Right lobe of liver (tissue), 6 donors: ENCODE measurements at places on chromosomes 1 and 21. TPM values are rescaled to one million over a fixed set of nuclear protein-coding genes. Genes with fewer than 3 reads are reported as not detected.

DNA sequence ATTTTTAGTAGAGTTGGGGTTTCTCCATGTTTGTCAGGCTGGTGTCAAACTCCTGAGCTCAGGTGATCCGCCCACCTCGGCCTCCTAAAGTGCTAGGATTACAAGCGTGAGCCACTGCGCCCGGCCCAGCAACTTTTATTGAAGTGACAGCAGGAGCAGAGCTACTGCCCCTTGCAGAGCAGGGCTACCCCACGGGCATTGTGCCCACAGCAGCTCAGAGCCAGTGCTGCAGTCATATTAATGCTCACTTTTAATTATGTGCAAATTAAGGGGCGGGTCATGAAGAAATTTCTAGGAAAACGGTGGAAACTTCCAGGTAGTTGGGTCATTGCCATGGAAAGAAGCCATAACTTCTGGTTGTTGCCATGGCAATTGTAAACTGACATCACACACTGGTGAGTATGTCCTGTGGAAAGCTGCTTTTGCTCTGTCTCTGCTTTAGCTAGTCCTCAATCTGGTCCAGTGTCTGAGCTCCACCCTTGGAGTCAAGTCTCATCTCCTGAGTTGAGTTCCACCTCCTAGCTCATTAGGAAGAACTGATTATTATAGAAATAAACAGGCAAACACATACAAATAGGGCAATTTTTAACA is 127.3 kb upstream of the ADGRL4 start:
- no peak for DNase-seq

GRCh38 chr21:40847951-40848350 is 993 bp upstream of the DSCAM start:
- no peak for DNase-seq

DNA sequence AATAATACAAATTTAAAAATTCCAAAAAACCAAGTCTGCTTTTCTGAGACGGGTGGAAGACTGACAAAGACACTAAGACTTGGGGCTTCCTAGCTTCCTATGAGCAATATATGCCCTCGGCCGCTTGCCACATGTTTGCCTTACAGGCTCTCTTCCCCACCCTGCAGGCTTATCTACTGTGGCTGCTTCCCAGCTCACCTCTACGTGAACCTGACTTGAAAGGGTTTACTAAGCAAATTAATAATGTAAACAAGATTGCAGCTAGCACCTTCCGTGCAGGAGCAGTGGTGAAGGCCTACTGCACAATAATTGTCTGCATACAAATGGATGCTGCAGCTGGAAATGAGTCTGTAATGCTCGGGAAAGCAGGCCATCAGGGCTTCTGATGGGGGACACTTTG is 152.9 kb upstream of the DAB1 start:
- no peak for DNase-seq

The GUCA2B gene
- total RNA-seq, result 2.9 TPM

DNA sequence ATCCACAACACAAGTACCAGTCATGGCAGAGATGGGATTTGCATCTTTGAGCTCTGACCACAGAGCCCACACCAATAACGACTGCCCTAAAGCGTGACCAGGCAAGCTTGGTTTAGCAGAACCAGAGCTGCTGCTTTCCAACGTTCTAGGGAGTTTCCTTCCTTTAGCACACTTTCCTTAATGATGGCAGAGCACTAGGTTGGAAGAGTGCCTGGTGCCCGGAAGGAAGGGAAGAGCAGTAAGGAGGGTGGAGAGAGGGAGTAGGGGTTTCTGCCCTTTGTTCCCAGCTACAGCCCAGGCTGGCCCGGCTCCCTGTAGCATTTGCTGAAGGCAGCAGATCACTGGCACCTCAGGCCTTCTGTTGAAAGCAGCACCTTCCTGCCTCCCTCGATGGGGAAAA is 6.1 kb upstream of the EVA1C start:
- DNase-seq, result peak; percentile 41

The AVPR1B gene
- total RNA-seq, result not detected

DNA sequence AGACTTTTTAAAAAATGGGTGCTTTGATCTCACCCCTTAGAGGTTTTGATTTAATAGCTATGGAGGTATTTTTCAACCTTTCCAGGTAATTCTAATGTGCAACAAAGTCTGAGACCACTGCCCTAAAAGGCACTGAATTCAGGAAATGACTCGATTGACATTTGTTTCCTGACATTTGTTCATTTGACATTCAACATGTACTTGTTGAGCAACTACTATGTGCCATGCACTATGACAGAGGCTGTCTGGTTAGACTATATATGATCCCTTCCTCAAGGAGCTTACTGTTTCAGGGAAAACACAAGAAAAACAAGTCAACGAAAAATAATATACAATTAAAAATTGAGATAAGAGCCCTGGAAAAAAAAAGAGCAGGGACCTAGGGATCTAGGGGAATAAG is 25.6 kb upstream of the AVPR1B start:
- DNase-seq, result no peak

- no peak for DNase-seq
These were observed 19.8 kb downstream of the OLFML2B start for GRCh38 chr1:162003830-162004215.

The C1orf141 gene
- not detected for total RNA-seq

DNA sequence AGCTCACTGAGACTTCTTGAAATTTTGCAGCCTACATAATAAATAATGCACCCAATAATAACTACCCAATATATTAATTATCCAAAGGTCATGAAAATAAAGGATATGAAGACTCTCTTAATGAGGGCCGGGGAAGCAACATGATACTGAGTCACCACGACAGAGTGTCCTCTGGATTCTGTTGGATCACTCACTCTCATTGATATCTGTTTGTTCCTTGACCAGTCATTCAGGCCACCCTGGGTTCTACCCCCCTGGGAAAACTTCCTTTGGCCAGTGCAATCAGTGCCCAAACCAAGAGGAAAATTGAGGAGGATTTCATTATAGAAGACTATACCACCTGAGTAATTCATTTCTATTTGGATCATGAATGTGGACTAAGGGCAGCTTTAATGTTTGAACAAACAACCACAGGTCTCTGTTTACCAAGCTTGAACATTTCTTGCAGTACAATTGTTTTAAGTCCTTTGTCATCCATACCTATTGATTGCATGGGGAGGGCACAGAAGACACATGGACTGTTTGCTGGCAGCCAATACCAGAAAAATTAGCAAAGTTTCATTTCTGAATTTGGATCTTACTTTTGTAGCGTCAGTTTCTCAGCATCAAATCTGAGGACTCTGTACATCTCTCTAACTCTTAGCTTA is 137.2 kb upstream of the FGGY start:
- no peak for DNase-seq

DNA sequence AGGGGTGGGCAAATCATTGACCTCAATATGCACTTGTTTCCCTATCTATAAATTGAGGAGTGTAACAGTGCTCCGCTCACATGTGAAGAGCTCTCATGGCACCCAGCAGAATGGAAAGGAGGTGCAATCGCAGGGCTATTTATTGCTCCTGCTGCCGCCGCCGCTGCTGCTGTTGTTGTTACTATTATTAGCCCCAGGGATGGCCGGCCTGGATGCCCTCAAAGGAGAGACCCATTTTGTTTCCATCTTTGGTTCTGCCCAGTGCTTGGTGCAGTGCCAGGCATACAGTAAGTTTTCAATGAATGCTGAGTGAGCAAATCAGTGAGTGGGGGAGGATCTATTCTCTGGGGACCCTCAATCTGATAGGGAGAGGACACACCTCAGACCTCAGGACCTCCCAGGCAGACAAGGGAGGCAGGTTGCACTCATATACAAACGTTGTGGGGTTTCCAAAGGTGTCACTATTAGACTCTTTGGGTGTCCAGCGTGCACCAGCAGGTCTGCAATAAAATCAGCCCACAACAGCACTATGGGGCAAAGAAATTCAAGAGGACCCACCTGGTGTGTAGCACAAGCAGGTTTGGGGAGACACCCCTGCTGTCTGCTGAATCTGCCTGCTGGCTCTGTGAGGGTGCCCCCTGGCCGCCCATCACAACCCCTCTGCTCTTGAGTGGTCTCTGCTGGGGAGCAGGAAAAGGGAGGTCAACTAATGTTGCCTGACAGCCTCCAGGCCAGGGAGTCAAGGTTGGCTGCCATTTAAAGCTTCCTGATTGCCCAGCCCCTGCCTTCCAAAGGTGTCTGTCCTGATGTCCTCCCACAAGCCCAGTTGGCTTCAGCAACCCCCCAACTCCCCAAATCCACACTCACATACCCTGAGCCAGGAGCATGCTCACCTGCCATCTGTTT is 136.3 kb downstream of the ACTL8 start:
- no peak for DNase-seq

The CXADR gene
- 22.9 TPM for total RNA-seq

The ZSWIM5 gene
- total RNA-seq, result 0.46 TPM

The ECM1 gene
- 26.7 TPM for total RNA-seq

DNA sequence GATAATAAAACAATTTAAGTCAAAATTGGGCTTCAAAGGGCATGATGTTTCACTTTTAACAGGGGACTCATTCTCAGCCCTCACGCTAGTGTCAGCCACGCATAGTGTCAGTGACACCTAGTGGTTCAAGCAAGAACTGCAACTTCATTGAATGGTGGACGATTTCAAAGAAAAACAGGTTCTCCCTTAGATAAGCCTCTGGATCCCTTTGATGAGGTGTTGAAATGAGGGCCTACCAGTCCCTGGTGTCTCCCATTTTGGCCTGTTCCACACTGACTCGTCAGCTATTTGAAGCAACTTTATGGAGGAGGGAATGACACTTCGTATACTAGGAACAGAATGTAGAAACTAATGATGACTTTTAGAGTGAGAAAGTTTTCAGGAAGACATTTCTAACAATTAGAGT is 56.2 kb downstream of the FCRL5 start:
- DNase-seq, result no peak

GRCh38 chr1:98496256-98496995 is 165.1 kb upstream of the SNX7 start:
- DNase-seq, result no peak

DNA sequence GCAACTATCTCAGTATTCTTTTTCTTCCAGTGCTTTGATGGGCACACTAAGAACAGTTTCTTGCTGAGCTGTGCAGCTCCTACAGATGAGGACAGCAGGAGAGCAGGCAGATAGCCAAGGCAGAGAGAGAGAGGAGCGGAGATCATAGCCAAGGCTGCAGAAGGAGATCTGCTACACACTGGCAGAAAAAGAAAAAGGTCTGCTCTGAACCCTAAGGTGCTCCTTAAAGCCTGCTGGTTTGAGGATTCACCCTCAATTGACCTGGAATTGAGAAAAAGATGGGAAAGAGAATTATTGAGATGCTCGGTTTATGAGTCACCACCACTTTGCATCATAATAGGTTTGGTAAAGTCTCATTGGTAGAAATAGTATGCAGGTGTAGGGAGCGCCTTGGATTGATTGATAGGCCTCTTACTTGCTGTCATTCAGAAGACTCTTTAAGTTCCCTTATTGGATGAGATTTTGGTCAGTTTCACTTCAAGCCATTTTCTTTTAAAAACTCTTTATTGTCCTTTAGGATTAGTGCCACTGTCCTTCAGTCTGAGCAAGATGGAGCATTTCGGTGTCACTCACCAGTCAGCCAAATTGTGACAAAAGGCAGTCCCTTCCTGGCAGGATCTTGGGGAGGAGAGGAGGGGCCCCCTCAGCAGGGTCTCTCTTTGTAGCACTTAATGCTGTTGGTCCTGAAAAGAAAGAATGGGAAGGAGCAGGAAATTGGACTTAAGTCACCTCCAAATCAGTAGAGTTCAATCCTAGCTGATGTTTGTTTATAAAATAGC is 685.0 kb downstream of the ADGRL2 start:
- DNase-seq, result no peak

- peak; percentile 76 for DNase-seq
These were observed 72.5 kb upstream of the SMYD2 start for GRCh38 chr1:214208460-214208859.

The ABCD3 gene
- total RNA-seq, result 67.5 TPM

DNA sequence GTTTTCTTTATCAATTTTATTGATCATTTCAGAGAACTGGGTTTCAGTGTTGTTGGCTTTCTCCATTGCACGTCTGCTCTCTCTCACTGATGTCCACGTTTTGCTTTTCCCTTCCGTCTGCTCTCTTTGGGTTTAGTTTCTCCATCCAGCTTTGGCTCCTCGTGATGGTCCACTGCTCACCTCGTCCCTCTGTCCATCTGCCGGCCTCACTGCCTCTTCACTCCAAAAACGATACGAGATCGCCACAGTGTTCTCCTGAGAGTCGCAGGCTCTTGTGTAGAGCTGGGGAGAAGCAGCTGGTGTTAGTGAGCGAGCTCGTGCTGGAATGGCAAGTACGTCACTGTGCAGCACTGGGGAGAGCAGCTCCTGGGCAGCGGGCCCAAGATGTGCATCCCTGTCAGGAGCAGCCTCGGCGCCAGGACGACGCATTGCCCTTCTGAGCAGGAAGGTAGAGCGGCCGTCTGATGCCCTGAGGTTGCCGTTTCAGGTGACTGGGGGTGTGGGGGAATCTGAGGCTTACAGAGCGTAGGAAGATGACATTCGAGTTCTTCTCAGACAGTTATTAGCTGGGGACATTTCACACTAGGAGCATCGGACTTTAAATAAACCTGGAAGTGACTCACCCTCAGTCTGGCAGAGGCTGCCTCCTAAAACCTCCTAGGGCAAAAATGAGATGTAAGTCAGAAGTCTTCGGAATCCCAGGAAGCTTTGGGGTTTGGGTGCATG is 31.4 kb upstream of the PCBP3 start:
- DNase-seq, result no peak

- no peak for DNase-seq
These were observed 9.4 kb upstream of the CTBS start for GRCh38 chr1:84583648-84584047.

DNA sequence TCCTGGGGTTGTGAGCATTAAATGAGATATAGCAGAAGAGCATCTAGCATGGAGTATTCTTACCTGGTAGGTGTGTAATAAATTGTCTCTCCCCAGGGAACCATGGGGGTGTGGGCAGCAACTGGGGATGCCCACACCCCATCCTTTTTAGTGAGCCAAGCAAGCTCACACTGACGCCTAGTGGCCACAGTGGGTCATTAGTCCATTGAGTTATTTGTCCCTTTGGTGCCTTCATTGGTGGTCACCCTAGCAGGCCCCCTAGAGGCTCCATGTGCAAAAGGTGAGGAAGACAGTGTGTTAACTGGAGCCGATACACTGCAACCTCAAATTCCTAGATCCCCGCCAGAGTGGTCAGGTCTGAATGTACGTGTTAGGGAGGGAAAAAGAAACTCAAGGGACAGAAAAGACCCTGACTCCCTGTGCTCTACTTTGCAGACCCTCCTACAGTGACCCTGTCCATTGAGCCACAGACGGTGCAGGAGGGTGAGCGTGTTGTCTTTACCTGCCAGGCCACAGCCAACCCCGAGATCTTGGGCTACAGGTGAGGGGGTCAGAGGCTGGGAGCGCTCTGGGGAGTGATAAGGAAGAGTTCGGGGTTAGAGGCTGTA is 93.3 kb upstream of the CD1D start:
- DNase-seq, result peak; percentile 41

DNA sequence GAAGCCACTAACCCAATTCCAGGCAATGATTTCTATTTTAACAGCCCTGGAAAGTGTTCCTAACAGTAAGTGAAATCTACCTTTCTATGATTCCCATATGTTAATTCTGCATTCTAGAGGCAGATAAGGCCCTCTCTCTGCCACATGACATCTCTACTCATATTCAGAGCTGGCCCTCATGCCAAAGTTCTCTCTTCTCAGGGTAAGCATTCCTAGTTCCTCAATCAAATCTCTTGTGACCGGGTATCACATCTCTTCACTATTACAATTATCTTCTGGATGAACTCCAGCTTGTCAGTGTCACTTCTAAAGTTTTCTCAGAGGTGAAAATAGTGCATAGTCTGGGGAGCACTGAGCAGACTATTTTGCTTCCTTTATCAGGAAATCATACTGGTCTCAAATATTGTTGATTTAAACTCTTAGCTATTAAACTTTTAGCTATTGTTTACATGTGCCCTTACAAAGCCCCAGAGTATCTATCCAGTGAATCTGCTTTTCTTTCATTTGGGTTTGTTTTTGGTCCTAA is 66.4 kb upstream of the TNFSF18 start:
- DNase-seq, result no peak

GRCh38 chr1:94113589-94114226 is 7.2 kb downstream of the ABCA4 start:
- no peak for DNase-seq

The ACTL8 gene
- not detected for total RNA-seq
